Activated naive CD4-positive, alpha-beta T cell treated with anti-CD3 and anti-CD28 coated beads, Interleukin-2, amount 50 U/mL, for 72 hours (primary cell): ENCODE measurements at places on chromosomes 1 and 21. TPM values are rescaled to one million over a fixed set of nuclear protein-coding genes. Genes with fewer than 3 reads are reported as not detected.

GRCh38 chr1:3247521-3248121 is 178.6 kb downstream of the PRDM16 start:
- DNase-seq = no peak

DNA sequence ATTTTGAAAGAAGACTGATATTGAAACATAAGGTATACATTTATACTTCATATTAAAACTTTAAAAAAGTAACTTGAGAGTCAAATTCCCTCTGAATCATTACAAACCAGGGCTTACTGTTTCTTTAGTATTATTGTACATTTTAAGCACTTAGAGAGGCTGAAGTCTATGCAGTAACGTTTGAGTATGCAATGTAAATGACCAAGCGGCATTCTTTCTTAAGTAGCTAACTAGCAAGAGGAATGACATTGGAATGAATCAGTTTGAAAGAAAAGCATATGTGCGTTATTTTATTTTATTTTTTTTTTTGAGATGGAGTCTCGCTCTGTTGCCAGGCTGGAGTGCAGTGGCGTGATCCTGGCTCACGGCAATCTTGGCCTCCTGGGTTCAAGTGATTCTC is 24.3 kb downstream of the WNT2B start:
- no peak for DNase-seq

- DNase-seq = no peak
These were observed 87.7 kb upstream of the ATP1B1 start for GRCh38 chr1:169018751-169019150.

DNA sequence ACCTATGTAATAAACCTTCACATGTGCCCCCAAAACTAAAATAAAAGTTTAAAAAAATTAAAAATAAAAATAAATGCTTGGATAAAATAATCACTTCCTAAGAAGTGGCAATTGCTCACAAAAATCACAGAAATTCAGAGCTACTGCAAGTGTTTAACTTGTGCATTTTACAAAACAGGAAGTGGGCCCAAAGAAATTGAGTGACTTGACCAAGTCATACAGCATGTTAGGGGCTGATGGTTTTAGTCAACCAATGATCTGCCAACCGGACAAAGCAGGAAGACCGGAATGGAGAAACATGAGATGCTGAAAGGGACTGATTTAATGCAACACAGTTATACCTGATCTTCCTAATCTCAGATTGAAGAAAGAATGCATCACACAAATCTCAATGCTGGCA is 96.5 kb downstream of the SMYD2 start:
- no peak for DNase-seq

- no peak for DNase-seq
These were observed 14.7 kb upstream of the OR2T27 start for GRCh38 chr1:248670003-248670402.

DNA sequence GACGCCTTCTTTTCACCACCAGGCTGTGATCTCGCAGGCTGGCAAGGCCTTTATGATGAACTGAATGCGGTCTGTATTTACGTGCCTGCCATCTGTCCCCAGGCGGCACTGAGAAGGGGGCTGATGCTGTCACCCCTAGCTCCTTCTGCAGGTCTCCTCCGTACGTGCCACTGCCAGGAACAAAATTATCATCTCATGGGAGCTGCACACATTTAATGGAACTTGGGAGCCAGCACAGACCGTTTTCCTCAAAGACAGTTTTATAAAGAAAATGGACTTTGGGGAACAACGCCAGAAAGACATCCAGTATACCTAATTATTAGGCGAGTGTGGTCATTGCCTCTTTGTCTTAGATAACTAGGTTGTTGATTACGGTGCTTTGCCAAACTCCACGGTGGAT is 434.5 kb downstream of the KIF26B start:
- DNase-seq = no peak

The RNU5D-1 gene
- not detected for total RNA-seq

The RPL5 gene
- 1,289 TPM for total RNA-seq

DNA sequence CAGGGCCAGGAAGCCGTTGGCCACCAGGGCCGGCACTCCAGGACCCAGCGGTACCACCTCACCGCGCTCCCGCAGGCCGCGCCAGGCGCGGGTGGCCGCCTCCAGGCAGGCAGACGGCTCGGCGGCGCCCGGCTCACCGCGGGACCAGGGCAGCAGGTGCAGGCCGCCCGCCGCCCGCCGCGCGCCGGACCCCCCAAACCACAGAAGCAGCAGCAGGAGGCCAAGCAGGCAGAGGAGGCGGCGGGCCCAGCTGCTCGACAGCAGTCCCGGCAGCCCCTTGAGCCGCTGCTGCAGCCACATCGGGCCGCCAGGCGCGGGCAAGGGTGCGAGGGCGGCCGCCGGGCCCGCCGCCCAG is 312 bp downstream of the KIAA2013 start:
- DNase-seq = no peak

DNA sequence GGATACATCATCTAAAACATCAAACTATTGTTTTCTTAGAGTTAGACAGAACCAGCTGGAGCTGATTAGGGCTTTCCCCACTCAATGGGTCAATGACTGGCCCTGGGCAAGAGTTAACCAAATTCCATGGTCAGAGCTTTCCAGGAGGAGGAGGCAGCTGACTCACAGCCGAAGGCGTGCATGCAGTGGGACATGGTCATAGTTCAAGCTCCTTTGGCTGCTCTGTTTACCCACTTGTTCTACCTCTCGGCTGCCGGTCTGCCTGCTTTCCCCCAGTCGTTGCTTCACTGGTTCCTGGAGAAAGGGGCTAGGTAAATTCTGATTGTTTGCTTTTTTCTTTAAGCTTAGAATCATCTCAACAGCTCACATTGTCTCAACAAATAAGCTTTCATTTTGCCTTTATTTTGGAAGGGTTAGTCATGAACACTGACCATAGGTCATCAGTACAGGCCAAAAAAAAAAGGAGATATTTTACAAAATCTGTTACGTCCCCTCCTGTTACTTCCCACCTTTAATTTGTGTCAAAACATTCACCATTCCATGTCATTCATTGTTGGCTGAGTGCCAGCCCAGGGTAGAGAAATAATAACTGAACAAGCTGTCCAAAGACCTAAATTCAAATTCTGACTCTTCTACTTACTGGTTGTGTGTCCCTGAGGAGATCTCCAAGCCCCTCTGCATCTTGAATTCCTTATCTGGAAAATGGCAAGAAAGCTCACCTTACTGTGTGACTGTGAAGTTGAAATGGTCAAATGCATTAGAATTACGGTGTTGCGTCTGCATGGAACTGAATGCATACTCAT is 12.0 kb downstream of the MAB21L3 start:
- no peak for DNase-seq

The NBPF4 gene
- not detected for total RNA-seq

The KLHL21 gene
- total RNA-seq = 38.9 TPM

DNA sequence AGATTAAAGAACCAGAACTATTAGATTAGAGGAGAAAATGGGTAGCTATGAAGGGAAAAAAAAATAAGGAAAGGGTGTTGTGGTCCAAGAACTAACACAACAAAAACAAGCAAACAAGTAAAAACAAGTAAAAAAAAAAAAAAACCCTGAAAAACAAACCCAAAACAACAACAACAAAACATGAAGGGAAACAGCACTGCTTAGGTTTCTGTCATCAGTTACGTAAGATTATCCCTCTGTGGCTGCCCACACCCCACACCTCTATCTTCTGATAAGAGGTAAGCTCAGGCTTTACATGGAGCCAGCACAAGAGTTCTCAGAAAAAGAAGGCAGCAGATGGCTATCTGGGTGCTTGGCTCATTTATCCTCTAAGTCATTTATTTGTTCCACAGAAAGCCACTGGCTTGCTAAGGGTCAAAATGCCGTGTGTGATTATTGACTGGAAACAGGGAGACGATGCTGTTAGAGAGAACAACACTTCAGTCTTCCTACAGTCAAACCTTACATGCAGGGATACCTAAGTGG is 57.5 kb downstream of the KIAA0319L start:
- no peak for DNase-seq

DNA sequence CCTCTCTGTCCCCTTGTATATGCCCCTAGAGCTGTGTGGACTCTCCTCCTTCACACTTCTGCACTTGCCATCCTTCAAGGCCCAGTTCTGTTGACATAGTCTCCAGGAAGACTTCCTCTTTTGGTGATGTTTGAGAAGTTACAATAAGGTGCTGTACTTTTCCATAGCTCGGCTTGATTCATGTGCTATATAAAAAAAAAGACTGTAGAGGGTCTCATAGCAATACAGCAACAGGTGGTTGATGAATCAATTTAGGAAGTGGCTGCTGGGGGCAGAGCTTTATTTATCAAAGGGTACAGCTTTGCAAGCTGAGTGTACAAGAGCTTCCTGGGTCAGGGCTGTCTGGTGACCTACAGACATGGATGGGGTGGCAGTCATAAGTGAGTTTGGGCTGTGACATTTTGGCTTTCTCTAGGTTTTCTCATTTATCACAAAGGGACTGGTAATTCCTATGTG is 102.7 kb downstream of the RUNX1 start:
- peak; percentile 43 for DNase-seq

- DNase-seq = no peak
These were observed 88.5 kb upstream of the QSOX1 start for GRCh38 chr1:180066150-180066549.

GRCh38 chr1:202909494-202909893 is 17.5 kb downstream of the KLHL12 start:
- no peak for DNase-seq

- DNase-seq = no peak
These were observed 89.5 kb downstream of the FNBP1L start for GRCh38 chr1:93537396-93537795.

DNA sequence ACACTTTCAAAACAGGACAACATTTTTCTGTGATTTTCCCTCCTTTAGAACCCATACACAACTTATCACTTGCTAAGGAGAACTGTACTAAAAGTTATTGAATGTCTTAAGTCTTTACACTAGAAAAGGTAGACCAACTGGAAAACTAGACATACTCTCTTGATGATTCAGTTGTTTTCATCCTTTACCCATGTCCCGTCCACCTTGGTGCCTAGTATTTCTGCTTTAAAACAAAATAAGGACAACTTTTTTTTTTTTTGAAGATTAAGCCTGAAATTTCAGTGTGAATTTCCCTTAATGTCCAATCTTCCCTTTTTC is 4.5 kb downstream of the CDKN2C start:
- no peak for DNase-seq

DNA sequence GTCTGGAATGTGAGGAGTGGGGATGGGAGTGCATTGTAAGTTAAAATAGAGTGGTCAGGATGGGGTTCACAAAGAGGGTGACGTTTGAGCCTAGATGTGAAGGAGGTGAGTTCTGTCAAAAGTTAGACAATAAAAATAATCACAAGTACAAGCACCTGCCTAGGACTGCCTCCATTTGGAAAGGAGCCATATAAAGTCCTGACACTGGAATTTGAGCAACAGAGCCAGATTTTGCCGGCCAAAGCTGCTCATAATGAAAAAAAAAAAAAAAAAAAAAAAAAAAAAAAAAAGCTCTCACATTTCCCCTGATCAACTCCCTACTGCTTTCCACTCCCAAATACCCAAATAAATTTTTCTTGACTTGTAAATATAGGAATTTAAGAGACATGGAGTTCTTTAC is 4.1 kb downstream of the PALMD start:
- no peak for DNase-seq

DNA sequence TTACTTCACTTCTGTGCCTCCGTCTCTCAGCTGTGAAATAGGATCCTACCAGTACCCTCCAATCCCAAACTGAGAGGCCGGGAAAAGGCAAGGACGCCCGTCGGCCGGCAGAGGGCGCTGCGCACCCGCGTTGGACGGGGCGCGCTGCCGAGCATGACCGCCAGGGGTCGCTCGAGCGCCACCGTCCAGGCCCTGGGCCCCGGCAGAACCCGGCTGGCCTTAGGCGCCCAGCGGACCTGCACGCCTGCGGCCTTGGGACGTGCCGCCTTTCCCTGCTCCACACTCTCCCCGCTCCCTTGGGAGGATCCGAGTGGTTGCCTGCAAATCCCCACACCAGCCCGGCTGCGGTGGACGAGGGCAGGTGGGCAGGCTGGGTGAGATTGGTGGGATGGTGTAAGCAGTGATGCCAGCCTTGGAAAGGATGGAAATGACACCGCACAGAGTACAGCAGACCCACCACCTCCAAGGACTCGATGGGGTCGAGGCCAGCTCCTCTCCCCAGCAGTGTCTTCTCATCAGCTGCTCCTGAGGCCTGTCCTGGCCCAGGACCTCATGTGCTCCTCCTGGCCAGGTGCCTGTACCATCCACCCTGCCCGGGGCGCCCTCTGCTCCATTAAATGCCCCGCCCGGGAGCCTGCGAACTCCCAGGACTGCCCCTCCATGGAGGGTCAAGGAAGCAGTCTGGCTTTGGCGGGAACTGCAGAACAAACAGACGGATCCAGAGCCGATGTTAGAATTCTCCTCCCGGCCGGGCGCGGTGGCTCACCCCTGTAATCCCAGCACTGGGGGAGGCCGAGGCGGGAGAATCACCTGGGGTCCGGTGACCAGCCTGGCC is 47.4 kb upstream of the LBR start:
- peak; percentile 79 for DNase-seq

The CCDC181 gene
- 0.30 TPM for total RNA-seq

The ARHGEF16 gene
- total RNA-seq = 0.46 TPM

- no peak for DNase-seq
These were observed 9.3 kb upstream of the F3 start for GRCh38 chr1:94550800-94551241.

DNA sequence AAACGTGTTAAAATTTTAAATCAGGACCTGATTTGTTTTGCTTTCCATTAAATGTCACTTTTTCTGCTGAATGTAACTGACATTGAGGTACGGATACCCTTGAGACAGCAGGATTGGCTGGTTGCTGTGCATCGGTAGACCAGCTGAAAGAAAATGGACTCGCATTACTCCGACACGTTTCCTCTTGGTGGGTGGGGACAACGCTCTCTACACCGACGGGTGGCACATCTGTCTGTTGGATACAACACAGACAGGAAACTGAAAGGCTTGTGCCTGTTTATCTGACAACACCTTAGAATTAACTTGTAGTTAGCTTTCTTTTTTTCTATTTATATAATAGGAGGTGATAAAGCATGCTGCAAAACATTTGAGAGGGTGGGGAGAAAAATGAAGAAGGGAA is 19.4 kb downstream of the PRPF38A start:
- no peak for DNase-seq

The S100A2 gene
- total RNA-seq = 7.8 TPM

The ANGEL2 gene
- total RNA-seq = 53.9 TPM

DNA sequence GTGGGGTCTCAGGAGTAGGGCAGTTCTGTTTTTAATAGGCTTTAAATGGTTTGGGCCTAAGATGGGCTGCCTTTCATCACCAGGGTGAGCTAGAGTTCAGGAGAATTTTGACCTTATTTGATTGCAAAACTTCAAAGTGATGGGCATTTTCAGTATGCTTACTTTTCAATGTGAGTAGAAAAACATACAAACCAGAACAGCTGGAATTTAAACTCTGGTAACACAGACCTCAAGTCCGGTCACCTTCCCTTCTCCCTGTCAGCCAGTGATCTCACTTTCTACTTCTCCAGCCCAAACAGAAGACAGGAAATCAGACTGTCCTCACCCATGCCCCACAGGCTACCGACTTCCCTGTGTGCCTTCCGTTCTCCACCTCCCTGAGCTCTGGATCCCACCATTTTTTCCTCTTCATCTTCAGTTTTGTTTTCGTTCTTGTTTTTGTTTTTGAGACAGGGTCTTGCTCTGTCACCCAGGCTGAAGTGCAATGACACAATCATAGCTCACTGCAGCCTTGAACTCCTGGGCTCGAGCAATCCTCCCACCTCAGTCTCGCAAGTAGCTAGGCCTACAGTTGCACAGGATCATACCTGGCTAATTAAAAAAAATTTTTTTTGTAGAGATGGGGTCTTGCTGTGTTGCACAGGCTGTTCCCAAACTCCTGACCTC is 374.0 kb downstream of the CAMTA1 start:
- no peak for DNase-seq
